ENCODE measurements at places on chromosomes 4 and X.

DNA sequence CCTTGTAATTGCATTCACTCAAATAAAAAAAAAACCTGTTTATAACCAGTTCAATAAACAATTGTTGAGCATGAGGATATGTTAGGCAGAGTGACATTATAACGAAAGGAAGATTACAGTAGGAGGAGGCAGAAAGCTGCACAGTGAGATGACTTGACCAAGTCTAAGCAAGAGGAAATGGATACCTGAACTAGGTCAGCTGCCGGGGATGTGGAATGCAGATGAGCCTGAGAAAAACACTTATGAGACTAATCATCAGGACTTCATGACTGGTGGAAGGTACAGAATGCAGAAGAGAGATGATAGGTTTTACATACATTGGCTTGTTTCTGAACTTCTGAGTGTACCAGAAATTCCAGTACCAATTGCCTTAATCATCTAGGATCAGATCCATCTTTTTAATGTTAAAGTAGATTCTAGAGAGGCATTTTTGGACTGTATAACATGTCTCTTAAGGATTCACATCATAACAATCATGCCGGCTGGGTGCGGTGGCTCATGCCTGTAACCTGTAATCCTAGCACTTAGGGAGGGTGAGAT is 208.1 kb upstream of the PPP3CA start:
- DNase-seq, result no peak

- DNase-seq, result peak; percentile 11
Observed at GRCh38 chr4:156347412-156348075, 393.9 kb upstream of the CTSO start.

DNA sequence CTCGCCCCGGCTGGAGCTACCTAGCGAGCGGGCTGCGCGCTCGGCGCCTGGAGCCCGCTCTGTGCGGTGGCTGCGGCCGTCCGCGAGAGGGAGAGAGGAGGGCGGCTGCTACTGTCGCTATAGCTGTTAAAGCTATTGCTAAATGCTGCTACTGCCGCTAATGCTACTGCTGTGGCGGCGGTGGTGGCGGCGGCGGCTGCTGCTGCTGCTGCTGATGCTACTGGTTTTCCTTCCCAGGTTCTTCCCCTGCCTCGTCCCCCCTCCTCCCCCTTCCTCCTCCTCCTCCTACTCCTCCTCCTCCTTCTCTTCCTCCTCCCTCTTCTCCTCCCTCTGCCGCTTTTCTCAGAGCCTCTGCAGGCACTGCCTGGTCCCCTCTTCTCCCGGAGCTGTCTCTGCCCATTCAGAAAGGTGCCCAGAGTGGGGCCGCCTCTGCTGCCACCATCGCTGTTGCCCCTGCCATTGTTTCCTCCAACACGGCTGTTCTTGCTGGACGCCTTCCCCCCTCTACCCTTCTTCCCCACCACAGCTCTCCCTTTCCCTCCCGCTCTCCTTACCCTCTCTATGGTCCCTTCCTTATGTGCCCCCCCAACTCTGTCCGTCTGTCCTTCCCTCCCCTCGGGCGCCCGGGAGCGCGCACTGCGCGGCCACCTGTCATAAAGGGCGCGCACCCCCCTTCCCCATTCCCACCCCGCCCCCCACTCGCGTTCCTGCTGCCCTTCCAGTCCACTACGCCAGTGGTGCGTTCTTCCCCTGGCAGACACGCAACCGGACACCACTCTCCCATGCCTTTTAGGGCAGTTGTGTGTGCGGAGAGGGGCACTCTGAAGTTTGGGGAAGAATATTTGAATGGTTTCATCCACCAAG is at the start of gene NEXMIF:
Gene NEXMIF (minus strand): TSS at position 228 of the 864 bp plus-strand sequence.
- peak; percentile 7 for DNase-seq

DNA sequence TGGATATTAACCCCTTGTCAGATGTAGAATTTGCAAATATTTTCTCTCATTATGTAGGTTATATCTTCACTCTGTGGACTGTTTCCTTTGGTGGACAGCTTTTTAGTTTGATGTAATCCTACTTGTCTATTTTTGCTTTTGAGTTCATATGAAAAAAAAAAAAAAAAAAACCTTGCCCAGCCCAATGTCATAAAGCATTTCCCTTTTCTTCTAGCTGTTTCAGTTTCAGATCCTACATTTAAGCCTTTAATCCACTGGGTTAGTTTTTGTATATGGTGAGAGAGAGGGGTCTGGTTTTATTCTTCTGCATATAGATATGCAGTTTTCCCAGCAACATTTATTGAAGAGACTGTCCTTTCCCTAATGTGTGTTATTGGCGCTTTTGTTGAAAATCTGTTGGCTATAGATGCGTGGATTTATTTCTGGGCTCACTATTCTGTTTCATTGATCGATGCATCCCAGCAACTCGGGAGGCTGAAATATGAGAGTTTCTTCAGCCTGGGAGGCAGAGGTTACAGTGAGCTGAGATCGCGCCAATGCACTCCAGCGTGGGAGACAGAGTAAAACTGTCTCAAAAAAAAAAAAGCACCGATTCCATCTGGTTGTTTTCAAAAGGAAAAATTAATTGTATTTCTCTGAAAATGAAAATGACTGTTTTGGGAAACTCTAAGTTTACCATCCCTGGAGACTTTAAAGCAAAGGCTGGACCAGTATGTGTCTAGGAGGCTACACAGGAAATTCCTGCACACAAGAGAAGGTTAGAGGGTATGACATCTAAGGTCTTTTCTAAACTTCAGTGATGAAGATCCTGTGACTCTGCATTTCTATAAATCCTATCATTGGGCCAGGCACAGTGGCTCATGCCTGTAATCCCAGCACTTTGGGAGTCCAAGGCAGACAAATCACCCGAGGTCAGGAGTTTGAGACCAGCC is 35.6 kb downstream of the STEEP1 start:
- no peak for DNase-seq

DNA sequence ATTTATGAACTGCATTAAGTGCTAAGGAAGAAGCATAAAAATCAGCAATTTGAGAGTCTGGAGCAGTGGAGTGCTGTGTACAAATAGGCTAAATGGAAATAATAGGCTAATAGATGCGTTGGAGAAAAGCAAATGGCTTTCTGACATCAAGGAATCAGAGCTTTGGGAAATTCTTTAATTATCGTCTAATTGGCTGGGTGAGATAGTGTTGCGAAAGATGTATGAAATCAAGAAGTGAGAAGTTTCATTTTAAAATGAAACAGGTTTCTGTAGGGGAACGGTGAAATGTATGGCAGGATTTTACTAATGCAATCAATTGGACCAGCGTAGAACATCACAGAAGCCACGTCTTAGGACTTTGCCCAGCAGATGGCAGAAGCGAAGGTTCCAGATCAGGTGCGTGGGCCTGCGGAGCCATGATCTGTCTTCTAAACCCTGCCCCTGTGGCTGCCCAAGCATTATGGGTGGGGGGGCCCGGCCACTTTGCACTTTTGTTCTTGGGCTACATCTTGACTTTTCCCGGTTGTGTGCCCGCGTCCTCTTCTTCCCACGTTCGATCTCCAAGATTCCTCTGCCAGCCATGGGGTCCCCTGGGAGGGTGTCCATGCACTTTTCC is 118.5 kb upstream of the SHISA3 start:
- no peak for DNase-seq

- DNase-seq, result no peak
Observed at GRCh38 chr4:17884063-17884462, 73.3 kb downstream of the NCAPG start.

DNA sequence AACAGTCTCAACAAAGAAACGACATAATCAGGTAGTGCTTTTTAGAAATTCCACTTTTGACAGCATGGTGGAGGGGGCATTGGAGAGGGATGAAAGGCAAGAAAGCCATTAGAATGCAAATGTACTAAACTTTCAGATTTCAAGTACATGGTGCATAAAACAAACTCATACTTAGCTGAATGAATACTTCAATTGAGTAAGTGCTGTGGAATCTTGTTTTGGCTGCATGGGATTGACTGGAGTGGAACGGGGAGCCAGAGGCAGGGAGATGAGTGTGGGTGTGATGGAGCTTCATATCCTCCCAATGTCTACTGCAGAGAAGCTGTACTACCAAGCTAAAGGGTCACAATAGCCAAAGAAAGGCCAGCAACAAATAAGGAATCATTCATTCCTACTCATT is 52.4 kb downstream of the USP46 start:
- DNase-seq, result no peak

- peak; percentile 7 for DNase-seq
Observed at GRCh38 chrX:72685810-72686456, 28.2 kb downstream of the PHKA1 start.

DNA sequence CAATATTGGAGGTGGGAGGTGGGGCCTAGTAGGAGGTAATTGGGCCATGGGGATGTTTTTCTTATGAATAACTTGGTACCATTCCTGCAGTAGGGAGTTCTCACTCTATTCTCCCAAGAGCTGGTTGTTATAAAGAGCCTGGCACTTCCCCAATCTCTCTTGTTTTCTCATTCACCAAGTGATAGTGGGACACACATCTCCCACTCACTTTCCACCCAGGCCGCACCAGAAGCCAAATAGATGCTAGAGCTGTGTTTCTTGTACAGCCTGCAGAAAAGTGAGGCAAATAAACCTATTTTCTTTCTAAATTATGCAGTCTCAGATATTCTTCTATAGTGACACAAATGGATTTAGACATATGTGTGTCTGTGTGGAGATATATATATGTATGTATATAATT is 117.6 kb downstream of the ANKRD50 start:
- DNase-seq, result no peak

DNA sequence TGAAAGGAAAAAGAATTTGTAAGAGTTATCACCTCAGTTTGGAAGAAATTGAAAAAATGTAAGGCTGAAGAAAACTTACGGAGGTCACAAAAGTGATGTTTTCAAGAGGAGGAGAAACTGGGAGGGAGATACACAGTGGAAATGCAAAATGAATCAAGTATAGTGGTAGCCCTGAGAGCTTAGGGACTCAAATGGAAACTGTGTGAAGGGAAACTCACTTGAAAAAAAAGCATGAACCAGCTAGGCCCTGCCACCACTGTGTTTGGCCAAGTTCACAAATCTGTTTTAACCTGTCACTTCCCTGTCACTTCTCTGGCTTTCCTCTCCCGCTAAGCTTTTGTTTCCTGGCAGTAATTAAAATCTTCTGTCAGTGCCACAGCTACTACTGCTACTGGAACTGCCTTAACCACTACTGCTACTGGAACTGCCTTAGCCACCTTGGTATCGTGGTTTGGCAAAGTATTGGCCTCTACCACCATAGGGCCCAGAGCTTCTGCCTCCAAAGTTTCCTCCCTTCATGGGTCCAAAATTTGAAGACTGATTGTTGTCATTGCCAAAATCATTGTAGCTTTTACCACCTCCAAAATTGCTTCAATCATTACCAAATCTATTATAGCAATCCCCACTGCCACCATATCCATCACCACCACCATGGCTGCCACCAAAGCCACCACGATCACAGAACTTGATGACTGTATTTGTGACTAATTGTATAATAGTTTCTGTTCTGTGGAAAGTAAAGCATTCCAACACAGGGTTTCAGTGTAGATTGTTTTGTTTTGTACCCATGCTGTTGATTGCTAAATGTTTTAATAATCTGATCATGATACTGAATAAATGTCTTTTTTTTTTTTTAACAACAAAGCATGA is 41.5 kb downstream of the SMARCA5 start:
- no peak for DNase-seq

GRCh38 chrX:128057421-128057820 is 5.2 kb upstream of the ACTRT1 start:
- DNase-seq, result no peak

DNA sequence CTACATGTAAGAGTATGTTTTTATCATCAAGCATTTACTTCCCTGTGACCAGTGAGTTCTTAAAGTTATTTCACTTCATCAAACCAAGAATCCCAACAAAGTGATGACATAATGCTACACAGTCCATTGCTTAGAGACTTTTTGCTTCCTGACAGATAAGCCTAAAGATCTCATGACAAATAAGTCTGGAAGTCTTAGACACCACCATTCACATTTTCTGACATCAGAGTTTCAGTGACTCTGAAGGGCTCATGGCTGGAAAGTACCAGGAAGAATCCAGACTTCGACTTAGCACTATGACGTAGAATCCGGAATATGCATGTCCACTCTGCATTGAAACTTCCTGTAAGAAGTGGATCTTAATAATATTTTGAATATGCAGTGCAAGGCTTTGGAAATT is 53.7 kb downstream of the CLDN22 start:
- peak; percentile 19 for DNase-seq

DNA sequence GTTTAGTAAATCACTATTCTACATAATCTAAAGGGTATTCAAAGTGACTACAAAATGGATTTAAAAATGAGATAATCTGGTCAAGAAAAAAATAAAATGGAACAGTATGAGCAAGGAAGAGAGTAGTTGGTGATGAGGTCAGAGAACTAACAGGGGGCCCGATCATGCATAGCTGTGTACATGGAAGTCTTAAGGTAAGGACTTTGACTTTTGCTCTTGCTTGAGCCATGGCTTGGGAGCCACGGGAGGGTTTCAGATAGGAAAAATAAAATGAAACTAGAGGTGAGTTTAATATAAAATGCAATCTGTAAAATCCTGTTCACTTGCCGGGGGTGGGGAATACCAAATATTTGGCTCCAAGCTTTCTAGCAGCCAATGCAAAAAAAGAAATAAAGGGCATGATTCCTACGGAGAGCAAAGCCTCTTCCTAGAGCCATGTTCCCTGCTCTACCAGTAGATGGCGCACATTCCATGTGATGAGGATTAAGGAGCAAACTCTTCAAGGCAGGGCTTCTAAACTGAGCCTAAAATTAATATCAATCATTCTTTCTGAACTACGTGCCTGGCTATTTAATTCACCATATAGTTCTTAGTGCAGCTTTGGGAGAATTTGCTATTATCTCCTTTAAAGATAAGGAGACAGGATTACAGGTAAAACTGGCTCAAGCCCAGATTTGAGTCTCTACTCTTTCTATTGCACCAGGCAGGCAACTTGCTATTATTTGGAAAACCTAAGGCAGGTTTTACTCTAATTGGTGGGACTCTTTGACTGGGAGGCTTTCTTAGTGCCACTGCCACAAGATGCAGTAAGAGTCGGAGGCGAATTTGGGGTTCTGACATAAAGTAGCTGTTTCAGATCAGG is 6.8 kb upstream of the CLCN5 start:
- DNase-seq, result peak; percentile 73

GRCh38 chrX:137198040-137198439 is 164.2 kb upstream of the GPR101 start:
- DNase-seq, result no peak

GRCh38 chr4:56469489-56470210 is 2.2 kb downstream of the SRP72 start:
- DNase-seq, result peak; percentile 24

DNA sequence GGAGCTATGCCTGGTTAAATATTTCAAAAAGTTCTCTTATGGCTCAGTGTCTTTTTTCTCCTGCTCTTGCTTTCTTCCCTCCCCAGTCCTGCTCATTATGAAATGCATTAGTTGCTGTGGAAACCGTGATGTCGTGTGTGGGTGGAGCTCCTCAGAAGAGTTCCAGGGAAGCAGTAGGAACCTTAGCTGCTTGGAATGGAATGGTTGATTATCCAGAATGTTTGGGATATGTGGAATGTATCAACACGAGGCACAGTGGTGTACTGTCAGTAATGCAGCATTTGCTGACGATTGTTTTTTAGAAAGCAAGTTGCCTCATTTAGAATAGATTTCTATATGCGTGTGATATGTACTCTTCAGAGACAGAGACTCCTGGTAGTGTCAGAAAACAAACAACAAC is 333.2 kb downstream of the ARHGAP10 start:
- peak; percentile 77 for DNase-seq
